ENCODE measurements at places on chromosomes 16 and 17.

DNA sequence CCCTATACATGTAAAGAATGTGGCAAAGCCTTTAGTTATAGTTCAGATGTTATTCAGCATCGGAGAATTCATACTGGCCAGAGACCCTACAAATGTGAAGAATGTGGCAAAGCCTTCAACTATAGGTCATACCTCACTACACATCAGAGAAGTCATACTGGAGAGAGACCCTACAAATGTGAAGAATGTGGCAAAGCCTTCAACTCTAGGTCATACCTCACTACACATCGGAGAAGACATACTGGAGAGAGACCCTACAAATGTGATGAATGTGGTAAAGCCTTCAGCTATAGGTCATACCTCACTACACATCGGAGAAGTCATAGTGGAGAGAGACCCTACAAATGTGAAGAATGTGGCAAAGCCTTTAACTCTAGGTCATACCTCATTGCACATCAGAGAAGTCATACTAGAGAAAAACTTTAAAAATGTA is 42.5 kb downstream of the ZNF267 start:
- no peak for DNase-seq

DNA sequence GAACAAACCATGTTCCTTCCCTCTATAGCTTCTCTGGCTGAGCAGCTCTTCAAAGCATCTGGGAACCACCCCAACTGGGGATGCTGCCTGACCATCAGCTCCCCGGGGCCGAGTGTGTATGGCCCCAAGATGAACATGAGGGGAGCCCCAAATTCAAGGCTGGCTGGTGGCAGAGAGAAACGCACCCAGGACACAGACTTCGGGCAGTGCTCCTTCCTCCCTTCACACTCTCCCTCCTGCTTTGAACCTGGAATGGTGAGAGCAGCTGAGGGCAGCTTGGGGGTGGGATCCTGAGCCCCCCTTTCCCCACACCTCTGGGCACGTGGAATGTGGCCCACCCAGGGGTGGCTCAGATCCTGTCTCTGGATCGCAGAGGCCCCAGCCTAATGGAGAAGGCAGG is 17.2 kb downstream of the TLE7 start:
- no peak for DNase-seq

DNA sequence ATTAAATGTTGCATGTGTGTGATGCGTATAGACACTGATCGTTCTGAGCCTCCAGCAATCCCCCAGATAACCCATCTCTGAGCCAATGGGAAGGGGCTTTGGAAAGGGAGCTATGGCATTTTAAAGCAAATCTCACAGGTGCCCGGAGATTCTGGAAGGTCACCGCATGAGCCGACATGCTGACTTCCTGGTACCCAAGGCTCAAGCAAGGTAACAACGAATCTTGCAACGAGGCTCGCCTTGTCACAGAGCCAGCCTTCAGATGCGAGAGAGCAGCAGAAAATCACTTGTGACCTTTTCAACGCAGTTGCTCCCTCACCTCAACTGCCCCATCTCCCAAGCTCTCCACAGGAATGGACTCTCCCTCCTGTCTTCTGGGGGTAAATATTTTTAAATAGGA is 154.8 kb upstream of the CDH5 start:
- no peak for DNase-seq

DNA sequence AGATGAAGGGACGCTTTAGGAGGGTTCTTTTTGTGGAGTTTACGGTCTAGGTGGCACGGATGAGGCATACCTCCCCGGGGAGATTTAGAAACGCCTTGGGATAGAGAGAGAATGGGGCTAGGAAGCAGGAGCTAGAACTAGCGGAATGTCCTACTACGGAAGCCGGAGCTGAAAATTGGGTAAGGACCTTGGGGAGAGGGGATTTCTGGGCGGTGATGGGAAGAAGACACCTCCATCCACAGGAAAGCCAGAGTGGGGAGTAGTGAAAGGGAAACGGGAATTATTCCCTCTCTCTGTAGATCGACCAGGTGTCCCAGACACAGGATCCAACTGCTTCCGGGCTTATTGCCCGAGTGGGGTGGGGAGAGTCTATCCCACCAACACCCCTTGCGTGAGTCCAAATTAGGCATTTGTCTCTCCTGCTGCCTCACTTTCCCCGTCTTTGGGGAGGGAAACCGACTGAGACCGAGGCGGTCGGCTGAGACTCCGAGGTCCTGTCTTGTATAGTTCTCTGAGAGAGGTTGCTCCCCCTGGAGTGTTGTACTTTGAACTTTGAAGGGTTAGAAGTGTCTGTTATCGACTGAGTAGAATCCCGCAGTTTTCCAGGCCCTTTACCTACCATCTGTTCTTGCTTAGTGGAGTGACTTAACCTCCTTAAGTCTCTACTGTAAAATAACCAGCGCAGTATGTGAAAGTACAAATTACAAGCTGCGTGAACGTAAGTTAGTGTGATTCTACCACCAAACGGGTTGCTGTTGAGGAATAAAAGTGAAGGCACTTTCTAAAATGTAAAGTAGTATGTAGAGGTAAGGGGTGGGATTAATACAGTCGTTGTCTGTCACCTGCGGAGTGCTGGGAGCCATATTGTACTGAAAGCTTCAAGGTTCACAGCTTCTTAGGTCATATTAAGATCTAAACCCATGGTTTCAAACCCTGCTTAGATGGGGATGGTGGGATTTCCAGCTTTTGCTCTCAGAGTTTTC is 1.0 kb downstream of the RSPRY1 start:
- peak; percentile 30 for DNase-seq

GRCh38 chr16:79887541-79888540 is 287.3 kb upstream of the MAF start:
- DNase-seq = no peak

GRCh38 chr16:84532291-84532724 is 27.8 kb upstream of the MEAK7 start:
- peak; percentile 100 for DNase-seq

DNA sequence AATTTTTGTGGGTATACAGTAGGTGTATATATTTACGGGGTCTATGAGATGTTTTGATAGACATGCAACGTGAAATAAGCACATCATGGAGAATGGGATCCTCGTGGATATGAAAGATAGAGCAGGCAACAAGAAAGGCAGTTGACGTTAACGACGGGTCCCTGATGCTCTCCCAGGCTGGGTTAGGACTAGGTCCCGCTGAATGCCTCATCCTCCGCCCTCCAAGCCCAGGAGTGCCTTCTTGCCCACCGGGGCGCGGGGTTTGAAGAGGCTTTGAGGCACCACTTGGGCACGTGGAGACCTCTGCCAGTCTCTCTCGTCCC is 9.5 kb upstream of the ZFP90 start:
- DNase-seq = no peak

GRCh38 chr17:20153231-20153630 is 144.1 kb downstream of the SPECC1 start:
- no peak for DNase-seq

DNA sequence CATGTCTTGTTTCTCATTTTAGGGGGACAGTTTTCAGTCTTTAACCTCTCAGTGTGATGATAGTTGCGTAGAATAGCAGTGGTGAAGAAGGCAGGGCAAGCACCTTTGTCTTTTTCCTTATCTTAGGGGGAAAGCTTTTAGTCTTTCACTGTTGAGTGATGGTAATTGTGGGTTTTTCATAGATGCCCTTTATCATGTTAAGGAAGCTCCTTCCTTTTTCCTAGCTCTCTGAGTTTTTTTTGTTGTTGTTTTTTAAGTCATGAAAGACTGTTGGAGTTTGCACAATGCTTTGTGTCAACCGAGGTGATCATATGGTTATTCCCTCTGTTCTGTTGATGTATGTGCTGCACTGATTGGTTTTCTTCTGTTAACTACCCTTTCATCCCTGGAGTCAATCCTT is 15.7 kb downstream of the NOL11 start:
- DNase-seq = no peak

- DNase-seq = no peak
These were observed 417.2 kb downstream of the HS3ST4 start for GRCh38 chr16:26108836-26109505.

- no peak for DNase-seq
These were observed 5.8 kb downstream of the UNC13D start for GRCh38 chr17:75838410-75838809.

DNA sequence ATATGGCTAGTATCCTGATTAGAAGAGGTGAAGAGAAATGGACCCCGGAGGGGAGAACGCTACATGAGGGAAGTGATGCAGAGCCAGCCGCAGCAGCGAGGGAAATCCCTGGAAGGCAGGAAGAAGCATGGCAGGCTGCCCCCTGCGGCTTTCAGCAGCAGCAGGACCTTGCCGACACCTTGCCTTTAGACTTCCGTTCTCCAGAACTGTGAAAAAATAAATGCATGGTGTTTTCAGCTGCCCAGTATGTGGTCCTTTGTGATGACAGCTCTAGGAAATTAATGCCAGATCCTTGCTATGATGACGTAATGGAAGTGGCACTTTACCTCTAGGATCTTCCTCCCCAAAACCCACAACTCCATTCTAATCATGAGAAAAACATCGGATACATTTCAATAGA is 9.7 kb upstream of the ZFP1 start:
- peak; percentile 56 for DNase-seq

DNA sequence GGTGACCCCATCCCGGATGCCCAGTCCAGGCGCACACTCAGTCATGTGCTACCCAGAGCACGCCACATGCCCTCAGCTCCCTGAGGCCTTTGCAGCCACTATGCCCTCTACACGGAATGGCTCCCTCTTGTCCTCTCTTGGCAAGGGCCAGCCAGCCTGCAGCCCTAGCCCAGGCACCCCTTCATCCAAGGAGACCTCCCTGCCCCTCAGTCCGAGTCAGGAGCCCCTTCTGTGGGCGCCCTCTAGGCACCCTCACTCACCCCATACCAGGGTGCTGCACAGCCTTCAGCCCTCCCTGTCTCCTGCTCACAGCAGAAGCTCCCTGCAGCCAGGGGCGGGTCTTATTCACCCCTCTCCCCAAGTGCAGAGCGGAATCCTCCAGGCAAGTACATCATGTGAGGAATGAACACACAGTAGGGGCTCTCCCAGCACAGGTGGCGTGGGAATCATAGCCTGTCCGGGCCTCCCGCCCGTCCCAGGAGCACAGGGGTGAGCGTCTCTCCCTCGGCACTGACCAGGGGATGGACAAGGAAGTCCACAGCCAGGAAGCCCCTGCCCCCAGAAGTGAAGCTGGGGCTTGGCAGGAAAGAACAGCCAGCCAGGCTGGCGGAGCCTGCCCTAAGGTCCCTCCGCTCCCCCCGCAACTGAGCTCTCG is 186.9 kb downstream of the RBFOX3 start:
- DNase-seq = no peak

- DNase-seq = no peak
These were observed 81.8 kb downstream of the C16orf78 start for GRCh38 chr16:49455181-49455990.

DNA sequence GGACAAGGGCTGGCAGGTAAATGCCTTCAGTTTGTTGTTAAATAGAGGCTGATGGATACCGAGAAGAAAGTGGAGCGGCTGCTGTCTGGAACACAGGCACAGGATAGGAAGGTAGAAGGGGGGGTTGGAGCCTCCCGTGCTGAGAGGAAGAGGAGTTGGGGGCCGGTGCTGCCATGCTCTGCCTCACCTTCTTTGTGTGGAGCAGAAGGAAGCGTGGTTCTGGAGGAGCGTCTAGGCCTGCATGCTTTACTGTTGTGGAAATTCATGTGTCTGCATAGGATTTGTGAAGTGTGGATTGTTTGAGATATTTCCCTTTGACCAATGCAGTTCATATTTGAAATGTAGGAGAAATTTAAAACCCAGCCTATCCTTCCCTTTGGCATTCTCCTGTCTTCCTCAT is 52.3 kb downstream of the FOXK2 start:
- DNase-seq = no peak

DNA sequence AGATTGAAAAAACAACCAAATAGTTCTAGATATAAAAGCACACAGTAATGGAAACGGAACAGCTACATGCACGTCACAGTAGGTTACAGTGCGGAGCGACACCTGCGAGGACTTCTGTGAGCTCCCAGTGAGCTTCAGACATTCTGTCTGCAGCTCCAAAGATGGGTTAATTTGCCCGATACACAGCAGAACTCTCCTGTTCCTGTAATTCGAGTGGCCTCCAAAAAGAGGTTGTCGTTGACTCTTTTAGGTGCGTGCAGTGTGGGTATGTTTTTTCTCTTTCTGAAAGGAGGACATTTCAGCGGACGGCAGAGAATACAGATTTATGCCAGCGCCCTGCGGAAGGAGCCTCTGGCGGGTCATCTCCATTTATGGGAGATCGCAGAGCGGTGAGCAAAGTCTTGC is 2.9 kb downstream of the OR1F1 start:
- DNase-seq = no peak

GRCh38 chr16:57774705-57775285 is 27.5 kb downstream of the KIFC3 start:
- no peak for DNase-seq

- no peak for DNase-seq
These were observed 5.4 kb upstream of the CACNG1 start for GRCh38 chr17:67038861-67039365.

Measured in RPMI7951 (cell line).